Stimulated activated CD4-positive, alpha-beta T cell treated with anti-CD3 and anti-CD28 coated beads, TNF-alpha, amount 100 ng/mL, for 4 hours (primary cell): ENCODE measurements at places on chromosomes 7 and 10.

DNA sequence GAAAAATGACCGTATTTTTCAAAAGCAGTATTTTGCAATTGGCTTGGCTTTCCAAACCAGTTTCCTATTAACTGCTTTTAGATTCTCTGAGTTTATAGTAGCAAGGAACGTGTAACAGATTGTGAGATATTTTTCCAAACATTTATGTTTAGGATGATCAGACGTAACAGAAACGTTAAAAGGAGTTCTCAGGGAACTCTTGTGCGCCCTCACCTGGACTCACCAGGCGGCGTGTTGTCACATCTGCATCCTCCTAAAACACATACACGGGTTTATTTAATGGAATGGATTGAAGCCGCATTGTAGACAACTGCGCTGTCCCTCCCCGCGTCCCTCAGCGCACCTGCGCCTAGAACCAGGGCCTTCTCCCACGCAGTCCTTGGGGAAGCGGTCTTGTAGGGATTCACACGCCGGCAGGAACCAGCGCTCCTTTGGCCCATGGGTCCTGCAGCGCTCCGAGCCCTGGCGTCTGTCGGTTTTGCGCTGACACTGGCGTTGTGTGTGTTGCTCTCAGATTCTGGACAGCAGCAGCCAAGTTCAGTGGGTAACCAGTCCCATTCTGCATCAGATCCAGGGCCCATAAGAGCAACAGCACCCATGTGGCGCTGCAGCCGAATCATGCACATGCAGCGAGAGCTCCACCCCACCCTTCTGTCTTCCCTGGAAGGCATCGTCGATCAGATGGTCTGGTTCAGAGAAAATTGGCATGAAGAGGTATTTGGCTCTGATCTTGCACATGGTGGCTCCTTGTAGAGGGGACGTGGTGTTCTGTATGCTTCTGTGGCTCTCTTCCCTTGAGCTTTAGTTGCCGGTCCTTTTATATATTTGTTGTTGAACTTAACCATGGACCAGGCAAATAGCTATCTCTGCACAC, 114.9 kb downstream of the TRRAP start:
- no peak for DNase-seq

- no peak for DNase-seq
Measured at GRCh38 chr7:95511716-95512260, 26.0 kb downstream of the ASB4 start.

DNA sequence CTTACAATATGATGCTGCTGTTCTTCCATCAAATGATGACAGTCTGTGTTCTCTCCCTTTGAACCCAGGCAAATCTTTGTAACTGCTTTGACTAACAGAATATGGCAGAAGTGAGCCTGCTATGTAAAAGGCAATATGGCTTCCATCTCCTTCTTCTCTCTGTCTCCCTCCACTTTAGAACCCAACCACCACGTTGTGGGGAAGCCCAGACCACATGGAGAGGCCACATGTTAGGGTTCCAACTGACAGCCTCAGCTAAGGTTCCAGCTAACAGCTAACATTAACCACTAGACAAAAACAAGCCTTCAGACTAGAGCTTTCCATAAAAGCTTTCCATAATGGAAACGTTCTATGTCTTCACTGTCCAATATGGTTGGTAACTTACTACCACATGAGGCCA, 107.7 kb downstream of the PRTFDC1 start:
- no peak for DNase-seq

- DNase-seq = no peak
Measured at GRCh38 chr7:33072471-33072870, 9.9 kb upstream of the NT5C3A start.

GRCh38 chr7:1758028-1758858, 88.2 kb downstream of the ELFN1 start:
- DNase-seq = no peak

GRCh38 chr10:33240931-33241330, 93.5 kb downstream of the NRP1 start:
- no peak for DNase-seq

GRCh38 chr7:152140067-152140466, 114.6 kb downstream of the GALNT11 start:
- DNase-seq = no peak

- DNase-seq = no peak
Measured at GRCh38 chr7:4015371-4015770, 666.7 kb upstream of the FOXK1 start.

DNA sequence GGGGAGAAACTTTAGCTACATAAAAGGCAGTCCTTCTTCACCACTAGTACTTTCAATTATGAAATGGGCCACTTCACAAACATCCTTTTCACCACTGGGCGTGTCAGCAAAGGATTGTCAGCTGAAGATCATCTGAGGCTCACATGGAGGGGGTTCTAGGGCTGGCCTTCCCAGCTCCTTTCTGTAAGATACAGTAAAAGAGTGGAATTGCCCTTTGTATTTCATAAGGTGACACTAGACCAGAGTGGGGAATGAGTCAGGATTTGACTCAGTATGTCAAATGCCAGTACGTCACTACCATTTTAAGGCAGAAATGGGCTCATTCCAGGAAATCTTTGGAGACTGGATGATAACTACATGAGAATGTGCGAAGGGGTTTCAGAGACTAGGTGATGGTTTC, 21.2 kb upstream of the BLOC1S2 start:
- no peak for DNase-seq
